Myocyte (in vitro differentiated cells): ENCODE measurements at places on chromosomes 5 and 9. TPM values are rescaled to one million over a fixed set of nuclear protein-coding genes. Genes with fewer than 3 reads are reported as not detected.

GRCh38 chr9:92798358-92798757 lies 33.7 kb upstream of the BICD2 start:
- DNase-seq = no peak

Gene SLC31A2
- total RNA-seq = 62.3 and 68.5 TPM in 2 replicates

- no peak for DNase-seq
Measured at GRCh38 chr9:33236571-33236970, 3.4 kb upstream of the SPINK4 start.

DNA sequence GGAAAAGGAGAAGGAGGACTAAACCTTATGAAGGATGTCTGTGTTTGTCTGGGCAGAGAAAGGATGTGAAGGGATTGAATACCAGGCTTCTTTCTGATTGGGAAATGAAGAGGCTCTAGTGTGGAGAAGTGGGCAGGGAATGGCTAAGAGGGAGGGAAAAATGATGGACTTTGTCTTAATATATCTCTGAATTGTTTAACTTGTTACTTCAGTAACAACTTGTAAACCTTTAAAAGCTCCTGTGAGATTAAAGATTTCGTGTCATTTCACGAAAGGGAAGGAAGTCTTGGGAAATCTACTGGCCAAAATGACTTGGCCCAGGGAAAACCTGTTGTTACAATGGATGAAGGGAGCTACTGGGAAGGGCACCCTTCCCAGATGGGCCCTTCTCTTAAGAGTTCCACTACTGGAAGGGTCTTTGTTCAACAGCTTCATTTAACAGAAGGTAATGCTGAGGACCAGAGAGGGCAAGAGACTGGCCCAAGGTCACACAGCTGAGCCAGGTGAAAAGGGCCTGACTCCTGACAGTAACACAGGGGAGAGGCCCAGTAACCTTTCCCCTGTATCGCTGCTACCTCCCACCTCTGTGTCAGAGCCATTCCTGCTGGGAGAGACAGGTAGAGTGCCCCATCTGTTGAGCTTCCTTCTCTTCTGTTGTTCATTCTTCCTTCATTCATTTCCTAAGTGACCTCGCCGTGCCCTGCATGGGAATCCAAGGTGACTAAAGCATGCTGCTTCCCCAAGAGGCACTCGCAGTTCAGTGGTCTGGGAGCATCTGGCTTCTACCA lies 5.1 kb upstream of the TCOF1 start:
- DNase-seq = no peak

GRCh38 chr5:38734353-38734752 lies 111.5 kb upstream of the OSMR start:
- no peak for DNase-seq

GRCh38 chr9:394347-395052 lies 179.8 kb downstream of the DOCK8 start:
- DNase-seq = no peak

GRCh38 chr5:76926329-76927105 lies 26.3 kb upstream of the CRHBP start:
- no peak for DNase-seq

GRCh38 chr5:117455236-117456233 lies 880.9 kb upstream of the SEMA6A start:
- DNase-seq = no peak

GRCh38 chr5:14064841-14065240 lies 78.3 kb upstream of the TRIO start:
- DNase-seq = no peak

DNA sequence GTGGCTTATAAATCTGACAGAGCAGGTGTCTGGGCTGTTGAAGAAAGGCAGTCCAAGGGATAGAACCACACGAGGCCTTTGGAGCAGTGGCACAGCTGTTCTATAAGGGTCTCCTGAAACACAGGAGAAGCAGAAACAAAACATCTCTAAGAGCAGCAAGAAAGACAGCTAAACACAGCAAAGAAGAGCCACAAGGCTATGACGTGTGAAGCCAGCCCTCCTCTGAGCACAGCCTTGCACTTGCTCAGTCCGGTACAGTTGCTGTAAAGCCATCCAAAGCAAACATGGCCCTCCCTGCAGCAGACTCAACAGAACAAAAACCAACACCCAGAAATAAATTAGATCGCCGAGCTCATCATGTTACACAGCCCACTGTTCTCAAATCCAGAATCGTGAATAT lies 2.6 kb upstream of the GZMK start:
- peak; percentile 61 for DNase-seq

Gene RGS14
- 2.5 and 4.1 TPM in 2 replicates for total RNA-seq

DNA sequence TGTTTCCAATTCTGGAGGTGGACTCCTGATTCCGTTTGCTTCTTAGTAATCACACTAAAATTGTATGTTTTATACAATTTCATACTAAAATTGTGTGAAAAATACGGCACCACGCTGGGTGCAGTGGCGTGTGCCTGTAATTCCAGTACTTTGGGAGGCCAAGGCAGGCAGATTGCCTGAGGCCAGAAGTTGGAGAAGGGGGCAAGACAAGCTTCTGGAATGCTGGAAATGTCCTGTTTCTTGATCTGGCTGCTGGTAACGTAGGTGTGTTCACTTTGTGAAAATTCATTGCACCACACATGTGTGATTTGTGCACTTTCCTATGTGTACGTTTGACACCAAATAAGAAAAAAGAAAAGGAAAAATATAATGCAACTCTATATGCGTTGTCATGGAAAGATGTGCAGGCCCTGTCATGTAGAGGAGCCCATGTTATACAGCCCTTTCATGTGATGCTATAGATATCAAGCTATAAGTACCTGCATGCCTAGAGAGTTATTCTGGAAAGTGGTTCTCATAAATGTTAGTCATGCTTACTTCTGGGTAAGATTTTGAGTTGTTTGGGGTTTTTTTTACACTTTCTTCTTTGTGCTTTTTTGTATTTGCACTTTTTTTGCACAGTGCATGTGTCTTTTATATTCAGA lies 119.9 kb downstream of the TMEM174 start:
- no peak for DNase-seq

GRCh38 chr9:7534211-7534935 lies 265.2 kb downstream of the DMAC1 start:
- DNase-seq = no peak

DNA sequence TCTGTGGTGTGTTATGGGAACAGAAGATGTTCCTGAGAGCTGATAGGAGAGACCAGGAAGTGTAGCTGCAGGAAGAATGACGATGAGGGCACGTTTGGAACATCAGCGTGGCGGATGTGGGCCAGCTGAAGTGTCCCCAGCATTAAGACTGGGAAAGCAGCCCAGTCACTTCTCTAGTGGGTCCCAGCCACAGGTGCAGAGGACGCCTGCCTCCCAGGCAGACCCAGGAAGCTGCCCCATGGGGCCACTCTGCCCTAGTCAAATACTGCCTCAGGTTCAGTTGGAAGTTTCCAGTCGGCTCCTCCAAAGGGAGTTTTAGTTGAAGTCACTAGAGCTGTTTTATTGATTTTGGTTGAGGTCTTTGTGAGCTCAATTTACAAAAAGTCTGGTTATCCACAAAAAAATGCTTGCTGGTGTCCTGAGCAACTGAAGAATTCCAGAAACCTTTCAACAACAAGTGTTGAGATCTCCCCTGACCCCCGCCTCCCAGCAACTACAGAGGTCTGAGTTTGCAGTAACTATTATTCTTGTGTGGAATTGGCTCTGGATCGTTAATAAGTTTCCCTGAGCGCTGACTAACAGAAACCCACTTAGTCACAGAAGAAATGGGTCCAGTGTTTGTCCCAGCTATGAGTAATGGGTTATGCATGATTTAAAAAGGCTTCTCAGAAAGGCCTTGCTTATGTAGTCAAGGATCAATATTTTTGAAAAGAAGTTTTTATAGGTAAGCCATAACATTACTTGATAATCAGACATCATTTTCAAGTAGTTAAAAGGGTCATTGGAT lies 294.1 kb downstream of the FANCC start:
- DNase-seq = peak; percentile 80

DNA sequence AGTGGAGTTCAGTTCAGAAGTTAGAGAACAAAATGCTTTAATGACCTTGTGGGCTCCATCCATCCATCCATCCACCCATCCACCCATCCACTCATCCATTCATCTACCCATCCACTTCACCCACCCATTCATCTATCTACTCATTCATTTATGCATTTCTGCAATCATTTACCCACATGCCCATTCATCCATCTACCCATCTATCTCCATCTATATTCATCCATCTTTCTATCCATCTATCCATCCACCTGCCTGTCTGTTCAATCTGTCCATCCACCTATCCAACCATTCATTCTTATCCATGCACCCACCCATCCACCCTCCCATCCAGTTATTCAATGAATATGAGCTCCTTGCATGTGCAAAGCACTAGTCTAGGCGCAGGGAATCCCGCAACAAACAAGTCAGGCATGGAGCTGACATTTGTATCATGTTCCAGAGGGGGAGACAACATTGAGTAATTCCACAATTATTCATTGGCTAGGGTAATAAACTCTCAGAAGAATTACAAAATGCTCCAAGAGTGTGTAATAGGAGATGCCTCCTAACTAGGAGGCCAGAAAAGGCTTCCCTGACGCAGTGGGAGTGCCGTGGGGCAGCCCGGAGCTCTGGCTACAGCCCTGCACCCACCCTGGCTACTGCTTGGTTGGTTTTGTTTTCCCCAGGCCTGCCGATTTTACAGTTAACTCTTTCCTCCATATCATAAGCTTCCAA lies 211.2 kb downstream of the NXNL2 start:
- DNase-seq = peak; percentile 63

GRCh38 chr5:93809430-93809829 lies 68.0 kb upstream of the POU5F2 start:
- DNase-seq = no peak

Gene ZNF782
- total RNA-seq = 4.1 and 5.7 TPM in 2 replicates

DNA sequence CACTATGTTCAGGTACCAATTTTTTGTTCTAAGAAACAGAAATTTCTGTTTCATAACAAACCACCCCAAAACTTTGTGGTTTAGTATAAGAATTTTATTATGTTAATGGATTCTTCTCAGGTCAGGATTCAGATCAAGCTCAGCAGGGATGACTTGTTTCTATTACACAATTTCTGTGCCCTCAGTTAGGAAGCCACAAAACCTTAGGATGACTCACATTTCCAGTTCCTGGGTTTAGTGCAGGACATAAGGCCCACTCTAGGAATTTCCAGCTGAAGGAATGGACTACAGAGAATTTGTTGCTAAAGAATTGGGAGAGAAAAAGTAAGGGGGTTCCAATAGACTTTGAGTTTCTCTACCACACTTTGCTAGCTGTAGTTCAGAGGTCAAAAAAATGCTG lies 629.3 kb downstream of the ANXA1 start:
- DNase-seq = peak; percentile 32

- DNase-seq = no peak
Measured at GRCh38 chr5:74974451-74975091, 77.8 kb downstream of the GCNT4 start.

Gene TAF11L10
- total RNA-seq = not detected in 2 replicates

- DNase-seq = no peak
Measured at GRCh38 chr5:171295299-171295698, 13.7 kb upstream of the TLX3 start.

DNA sequence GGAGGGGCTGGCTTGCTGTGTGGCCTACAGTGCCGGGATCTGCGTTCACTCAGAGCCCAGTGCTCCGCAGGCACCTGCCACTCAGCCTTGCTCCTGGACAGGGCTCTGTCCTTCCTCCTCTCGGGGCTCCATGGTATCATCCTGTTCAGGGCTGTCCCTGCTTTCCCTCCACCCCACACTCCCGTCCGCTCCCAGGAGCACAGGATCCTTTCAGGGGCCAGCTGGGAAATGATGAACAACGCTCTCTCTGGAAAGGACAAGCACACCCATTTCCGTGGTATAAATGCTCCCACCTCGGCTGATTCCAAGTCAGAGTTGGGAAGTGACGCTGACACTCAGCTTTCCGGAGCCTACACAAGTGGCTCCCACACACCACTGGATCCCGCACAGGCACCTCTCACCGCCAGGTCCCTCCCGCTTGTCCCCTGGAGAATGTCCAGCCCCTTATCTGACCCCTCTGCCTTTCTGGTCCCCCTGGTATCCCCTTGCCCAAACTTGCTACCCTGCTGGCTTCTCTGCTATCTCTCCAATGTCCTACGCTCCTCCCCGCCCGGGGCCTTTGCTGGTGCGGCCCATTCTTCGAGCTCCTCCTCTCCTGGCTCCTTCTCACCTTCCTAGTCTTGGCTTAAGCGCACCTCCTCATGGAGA lies 21.3 kb downstream of the HMCN2 start:
- no peak for DNase-seq

GRCh38 chr9:115167175-115167574 lies 49.2 kb upstream of the TNC start:
- peak; percentile 79 for DNase-seq

- no peak for DNase-seq
Measured at GRCh38 chr5:146789712-146790653, 88.6 kb downstream of the PPP2R2B start.

- no peak for DNase-seq
Measured at GRCh38 chr9:124102363-124102762, 90.8 kb downstream of the LHX2 start.

DNA sequence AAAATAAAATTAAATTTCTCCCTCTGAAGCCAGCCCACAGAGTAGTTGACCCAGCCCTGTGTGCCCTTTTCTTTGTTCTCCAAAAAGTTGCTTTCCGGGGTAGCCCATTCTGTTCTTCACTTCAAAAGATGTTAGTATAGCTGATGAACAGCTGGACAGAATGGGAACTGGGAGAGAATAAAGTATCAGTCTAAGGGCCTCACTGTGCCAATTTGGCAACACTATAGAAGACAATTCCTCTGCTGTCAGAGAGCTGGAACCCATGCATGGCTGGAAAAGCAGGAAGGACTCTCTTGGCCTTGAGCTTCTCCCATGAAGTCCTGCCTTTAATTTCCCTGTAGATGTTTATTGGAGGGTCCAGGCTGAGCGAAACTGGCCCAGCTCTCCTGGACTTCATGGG lies 11.0 kb upstream of the TNFSF8 start:
- DNase-seq = no peak

DNA sequence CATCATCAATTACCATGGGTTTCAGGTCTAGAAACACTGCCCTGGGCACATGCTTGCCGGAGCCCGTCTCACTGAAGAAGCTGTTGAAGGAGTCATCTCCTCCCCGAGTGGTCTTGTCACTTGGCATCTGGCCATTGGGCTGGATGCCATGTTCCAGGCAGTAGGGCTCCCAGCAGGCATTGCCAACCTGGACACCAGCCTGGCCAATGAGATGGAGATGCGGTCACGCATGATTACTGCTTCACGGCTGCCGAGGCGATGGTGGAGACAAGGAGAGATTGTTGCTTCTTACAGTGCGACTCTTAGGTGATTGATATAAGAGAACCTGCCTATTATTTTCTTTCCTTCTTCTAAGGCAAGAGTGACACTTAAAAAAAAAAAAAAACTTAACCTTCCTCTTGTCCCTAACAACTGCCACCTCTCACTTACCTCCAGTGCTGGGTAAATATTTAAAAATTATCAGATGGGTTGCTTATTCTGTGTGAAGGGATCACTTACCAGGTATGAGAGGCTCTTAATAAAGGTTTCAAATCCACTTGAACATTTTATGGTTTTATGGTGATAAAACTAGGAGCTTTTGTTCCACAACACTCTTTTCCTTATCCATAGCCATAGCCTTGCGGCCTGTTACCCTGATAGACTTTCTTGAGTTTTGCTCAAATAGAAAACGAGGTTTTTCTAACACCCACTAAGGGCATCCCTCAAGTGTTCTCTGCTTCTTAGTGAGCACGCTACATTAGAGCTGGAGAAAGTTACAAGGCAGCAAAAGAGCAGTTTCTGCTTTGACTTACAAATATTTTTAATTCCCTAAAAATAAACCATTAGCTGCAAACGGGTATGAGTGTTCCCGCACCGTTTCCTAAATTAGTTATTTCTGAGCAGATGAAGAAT lies 41.2 kb downstream of the NIM1K start:
- no peak for DNase-seq

Gene KIF24
- total RNA-seq = 2.0 and 2.1 TPM in 2 replicates

GRCh38 chr5:933251-933861 lies 40.7 kb downstream of the TRIP13 start:
- DNase-seq = no peak
